ENCODE measurements at places on chromosomes 13 and 19.

DNA sequence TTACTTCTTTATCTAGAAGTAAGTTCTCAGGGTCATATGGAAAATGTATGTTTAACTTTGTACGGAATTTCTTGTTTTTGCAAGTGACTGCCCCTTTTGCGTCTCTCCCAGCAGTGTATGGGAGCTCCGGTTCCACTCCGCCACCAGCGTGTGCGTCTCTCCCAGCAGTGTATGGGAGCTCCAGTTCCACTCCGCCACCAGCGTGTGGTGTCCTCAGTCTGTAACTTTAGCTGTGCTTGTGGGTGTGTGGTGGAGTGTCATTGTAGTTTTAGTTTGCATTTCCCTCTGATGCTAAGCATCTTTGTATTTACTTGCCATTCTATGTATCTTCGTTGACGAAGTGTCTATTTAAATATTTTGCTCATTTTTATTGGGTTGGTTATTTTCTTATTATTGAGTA, 2.4 kb downstream of the CUL4A start:
- DNase-seq: no peak

GRCh38 chr13:114058051-114058867, 74.2 kb downstream of the RASA3 start:
- no peak for DNase-seq

- no peak for DNase-seq
These were observed 89.3 kb downstream of the DIAPH3 start for GRCh38 chr13:60074397-60074796.

GRCh38 chr19:29567366-29567915, 38.6 kb upstream of the POP4 start:
- DNase-seq: no peak

DNA sequence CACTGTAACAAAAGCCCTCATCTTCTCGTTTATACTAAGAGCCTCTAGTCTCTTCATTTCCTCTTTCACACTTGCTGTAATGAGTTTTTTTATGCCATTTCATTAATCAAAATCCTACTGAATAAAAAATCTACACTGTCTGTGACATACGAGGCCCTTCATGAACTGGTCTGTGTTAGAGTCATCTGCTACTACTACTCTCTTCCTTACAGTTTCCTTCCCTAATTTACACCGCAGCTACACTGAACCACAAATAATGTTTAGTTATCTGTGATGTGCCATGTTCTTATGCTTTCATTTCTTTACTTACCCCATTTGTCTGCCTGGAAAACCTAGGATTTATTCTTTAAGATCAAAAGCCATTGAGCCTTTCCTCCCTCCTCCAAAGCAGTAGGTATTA, 16.0 kb downstream of the UFM1 start:
- DNase-seq: no peak

GRCh38 chr13:20680416-20681080, 23.0 kb upstream of the IL17D start:
- no peak for DNase-seq

- no peak for DNase-seq
These were observed at the start of gene RINL for GRCh38 chr19:38877781-38878574. TSS of gene RINL (minus strand) at chr19:38878275. CDS start at chr19:38876742, 1,533 bp downstream.

- no peak for DNase-seq
These were observed 185.7 kb downstream of the KCNRG start for GRCh38 chr13:50200988-50201387.

DNA sequence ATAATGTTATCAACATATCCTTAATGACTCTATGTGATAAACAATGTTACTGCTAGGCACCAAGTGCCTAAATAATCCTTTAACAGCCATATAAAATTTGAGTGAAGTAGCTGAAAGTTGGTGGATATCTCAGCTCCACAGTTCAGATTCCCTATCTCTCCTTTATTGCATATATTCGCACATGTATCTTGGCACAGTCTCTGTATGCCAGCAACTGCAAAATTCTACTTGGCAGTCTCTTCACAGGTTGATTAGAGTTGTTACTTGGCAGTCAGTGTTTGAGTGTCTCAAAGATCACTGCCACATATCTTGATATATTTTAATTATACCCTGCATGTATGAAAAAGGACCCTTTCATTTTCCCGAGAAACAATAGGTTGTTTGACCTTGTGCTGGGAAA, 879.3 kb downstream of the OLFM4 start:
- no peak for DNase-seq

DNA sequence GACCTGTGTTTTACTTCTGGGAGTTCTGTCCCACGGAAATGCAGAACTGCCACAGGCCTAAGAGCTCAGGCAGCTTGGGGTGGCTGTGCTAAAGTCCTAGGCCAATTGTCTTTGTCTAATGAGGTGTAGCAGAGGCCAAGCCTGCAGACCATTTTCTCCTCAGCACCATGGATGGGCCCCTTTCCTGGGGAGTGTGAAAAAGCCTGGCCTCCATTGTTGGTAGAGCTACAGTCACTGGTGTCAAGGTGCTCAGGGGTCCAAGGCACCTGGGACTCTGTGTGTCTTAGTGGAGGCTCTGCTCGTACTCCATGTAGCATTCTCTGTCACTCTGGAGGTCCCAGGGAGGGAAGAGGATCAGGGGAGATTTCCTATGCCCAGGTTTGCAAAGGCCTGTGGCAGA, 329.6 kb downstream of the SLITRK5 start:
- DNase-seq: no peak

DNA sequence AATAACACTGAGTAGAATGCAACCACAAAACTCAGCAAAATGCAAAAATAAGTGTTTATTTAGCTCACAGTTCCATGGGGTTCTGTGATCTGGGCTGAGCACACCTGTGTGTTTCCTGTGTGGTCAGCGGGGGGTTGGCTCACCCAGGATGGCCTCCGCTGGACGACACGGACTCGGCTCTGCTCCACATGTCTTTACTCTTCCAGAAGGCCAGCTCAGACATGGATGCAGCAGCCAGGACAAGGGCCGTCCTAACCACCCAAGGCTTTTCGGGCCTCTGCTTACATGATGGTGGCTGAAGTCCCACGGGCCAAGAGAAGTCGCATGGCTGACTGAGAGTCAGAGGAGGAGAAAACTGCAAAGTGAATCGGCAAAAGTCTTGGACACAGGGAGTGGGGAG, 153.5 kb upstream of the IRS2 start:
- DNase-seq: no peak

DNA sequence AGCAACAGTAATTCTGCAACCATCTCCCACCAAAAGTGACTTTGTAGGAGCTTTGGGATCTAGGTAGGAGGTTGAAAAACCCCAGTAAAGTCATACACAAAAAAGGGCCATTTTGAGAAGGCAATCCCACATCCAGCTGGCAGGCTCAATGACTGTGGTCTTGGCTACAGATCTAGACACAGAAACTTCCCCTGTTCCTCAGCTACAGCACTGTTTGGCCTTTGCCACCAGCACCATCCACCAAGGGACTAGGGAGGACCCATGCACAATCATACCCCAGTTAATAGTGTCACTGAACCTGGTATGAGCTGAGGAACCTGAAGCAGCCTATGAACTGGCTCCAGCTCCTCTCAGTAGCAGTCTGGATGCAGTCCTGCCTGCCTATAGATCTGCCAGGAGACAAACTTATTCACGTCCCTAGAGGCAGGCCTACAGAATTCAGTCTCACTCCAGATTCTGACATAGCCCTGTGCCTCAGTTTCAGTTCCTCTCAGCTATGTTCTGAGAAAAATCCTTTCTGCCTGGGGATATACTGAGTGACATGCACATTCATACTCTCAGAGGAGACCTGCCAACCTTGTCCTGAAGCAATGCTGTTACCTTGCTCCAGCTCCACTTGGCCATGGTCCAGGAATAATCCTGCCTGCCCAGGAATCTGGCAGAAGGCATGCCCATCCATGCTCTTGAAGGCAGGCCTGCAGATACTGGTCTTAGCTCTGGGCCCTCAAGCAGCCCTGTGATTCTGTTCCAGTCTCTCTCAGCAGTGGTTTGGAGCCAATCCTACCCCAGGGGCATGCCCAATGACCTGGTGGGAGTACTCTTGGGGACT, 2048.3 kb upstream of the PCDH20 start:
- DNase-seq: no peak

- no peak for DNase-seq
These were observed 1.0 kb downstream of the ZNF253 start for GRCh38 chr19:19866611-19867248.

DNA sequence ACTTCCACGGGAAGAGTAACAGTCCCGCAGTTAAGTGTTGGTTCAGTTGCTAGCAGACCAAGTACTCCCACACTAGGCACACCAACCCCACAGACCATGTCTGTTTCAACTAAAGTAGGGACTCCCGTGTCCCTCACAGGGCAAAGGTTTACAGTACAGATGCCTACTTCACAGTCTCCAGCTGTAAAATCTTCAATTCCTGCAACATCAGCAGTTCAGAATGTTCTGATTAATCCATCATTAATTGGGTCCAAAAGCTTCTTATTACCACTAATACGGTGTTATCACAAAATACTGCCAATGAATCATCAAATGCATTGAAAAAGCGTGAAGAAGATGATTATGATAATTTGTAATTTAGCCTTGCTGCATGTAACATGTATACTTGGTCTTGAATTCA, 95.8 kb downstream of the URI1 start:
- no peak for DNase-seq
